ENCODE measurements at places on chromosomes 6 and 20.

GRCh38 chr6:49892280-49892679 lies 25.9 kb upstream of the CRISP1 start:
- DNase-seq = no peak

GRCh38 chr20:24445510-24446170 lies 23.8 kb upstream of the SYNDIG1 start:
- no peak for DNase-seq

DNA sequence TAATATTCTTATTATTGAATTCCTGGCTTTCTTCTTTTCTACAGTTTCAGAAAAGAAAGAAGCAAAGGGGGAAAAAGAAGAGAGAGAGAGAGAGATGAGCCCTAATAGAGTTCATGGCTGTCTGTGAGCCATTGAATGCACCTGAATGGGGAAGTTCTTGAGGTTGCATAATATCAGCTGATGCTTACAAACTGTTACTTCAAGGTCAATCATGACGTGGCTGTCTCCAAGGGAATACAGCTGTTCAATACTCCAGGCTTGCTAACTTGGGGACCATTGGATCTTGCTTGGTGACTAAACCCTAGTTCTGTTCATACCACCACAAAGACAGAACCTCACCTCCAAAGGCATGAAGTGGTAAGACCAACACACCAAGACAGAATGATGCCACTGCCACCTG lies 180.4 kb downstream of the ADGRG6 start:
- DNase-seq = no peak

DNA sequence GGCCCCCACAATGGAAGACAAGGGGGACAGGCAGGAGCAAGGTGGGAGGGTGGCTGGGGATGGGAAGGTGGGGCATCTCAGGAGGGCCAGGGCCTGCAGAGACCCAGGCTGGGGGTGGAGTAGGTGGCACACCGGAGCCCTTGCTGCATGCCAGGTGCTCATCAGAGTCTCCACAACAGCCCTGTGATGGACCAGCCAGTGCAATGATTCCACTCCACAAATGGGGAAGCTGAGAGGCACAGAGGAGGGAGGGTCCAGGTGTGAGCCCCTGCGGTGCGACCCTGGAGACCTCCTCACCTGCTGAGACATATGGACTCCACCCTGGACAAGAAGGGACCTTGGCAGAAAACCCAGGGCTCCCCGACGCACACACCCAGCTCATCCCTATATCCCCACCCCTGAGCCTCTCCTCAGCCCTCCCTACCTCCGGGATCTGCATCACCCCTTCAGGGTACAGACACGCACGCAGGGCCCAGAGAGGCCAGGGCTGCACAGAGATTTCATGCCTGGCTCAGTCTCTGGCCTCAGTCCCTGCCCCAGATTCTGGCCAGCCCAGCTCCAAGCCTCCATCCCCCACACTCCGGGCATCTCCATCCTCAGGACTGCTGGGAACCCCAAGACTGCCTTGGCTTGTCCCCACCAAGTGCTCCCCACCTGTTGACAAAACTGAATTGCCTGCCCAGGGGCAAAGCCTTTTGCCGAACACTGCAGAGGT lies 7.1 kb upstream of the GRM4 start:
- no peak for DNase-seq

DNA sequence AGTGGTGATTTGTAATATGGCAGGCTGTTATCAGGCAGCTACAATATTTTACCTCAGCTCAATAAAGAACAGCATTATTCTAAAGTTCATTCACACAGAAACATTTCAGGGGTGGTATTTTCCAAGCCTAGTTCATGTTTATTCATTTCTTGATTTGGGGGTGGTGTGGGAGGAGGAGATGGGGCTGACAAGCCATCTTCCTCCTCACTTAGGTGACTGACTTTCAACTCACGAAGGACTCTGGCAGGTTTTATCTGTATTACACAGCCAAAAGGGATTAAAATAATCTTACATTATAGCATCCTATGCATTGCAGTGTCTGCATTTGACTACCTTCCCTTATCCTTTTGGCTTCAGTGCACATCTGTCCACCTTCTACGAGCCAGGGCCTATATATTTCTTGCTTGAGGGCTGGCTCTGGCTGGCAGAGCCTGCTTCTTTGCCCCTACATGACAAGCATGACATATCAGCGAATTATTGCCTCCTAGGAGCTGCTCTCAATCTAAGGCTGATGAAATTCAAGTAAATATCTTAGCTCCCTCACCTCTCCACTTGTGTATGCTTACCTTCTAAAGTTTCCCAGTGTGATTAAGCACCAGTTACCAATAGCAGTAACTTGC lies 20.0 kb downstream of the KHDRBS2 start:
- no peak for DNase-seq

GRCh38 chr20:20073801-20074371 lies 21.6 kb downstream of the CFAP61 start:
- no peak for DNase-seq

All from heart right ventricle (tissue), 16 donors.